ENCODE measurements at places on chromosomes 11 and 22.

DNA sequence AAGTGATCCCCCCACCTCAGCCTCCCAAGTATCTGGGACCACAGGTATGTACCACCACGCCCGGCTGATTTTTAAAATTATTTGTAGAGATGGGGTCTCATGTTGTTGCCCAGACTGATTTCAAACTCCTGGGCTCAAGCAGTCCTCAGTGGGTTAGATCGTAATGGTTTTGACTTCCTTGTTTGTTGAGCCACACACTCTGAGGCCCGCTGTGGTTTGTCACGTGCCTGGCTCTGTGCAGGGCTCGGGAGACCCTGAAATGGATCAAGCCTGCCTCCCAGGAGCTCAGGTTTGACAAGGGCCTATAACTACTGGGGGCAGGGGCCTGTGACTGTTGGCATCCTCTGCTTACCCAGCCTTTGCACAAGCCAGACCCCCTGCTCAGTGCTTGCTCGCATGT is 68.1 kb downstream of the MPPED1 start:
- no peak for DNase-seq

GRCh38 chr22:47304191-47304831 is 541.9 kb downstream of the TBC1D22A start:
- no peak for DNase-seq

DNA sequence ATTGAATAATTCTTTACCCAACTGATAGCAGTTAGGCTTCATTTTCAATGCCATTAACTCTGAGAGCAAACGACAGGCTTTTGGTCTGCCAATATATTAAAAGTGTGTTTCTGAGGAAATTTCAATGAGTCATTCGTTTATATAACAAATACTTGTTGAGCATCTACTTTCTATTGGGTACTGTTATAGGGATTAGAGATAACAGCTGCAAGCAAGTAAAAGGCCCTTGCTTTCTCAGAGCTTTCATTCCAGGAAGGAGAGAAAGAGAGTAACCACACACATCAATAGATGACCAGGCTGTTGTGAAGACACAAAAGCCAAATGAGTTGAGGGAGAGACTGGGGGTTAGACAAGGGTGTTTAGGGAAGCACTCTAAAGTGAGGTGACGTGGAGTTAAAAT is 35.7 kb downstream of the CD44 start:
- no peak for DNase-seq

- DNase-seq, result no peak
Observed at GRCh38 chr11:26245046-26245445, 86.9 kb upstream of the ANO3 start.

DNA sequence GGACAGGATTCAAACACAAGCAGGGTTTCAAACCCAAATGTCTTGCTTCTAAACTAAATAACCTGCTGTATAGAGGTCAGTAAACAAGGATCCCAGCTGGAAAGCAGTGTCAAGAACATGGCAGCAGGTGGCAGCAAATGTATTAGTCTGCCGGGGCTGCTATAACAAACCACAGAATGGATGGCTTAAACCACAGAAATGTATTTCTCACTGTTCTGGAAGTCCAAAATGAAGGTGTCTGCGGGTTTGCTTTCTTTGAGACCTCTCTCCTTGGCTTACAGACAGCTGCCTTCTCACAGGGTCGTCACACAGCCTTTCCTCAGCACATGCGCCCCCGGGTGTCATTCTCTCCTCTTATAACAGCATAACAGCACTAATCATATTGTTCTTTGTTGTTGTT is 65.1 kb upstream of the LRRC55 start:
- no peak for DNase-seq

DNA sequence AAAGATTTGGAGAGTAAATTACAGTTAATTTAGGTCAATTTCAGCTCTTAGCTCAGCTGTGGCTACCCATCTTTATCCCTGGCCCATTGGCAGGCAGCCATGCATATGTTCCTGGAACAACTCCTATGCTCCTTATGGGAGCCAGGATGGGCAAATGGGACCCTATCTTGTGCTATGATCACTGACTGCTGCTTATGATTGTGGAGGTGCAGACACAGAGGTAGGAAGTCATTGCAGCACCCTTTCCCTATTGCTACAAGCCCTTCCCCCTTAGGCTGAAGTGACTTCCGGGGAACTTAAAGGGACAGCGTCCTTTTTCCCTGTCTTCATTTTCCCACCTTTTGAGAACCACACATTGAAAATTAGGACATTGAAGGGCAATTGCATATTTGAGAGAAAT is 112.7 kb downstream of the FCHSD2 start:
- no peak for DNase-seq

DNA sequence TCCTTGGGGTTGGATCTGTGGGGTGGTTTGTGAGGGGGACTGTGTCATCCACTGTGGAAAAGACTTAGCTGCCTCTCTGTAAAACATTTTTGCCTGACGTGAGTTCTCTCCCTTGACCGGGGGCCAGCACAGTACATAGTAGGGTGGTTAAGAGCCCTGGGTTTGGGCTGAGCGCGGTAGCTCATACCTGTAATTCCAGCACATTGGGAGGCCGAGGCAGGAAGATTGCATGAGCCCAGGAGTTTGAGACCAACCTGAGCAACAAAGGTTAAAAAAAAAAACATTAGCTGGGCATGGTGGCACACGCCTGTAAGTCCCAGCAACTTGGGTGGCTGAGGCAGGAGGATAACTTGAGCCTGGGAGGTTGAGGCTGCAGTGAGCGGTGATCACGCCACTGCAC is 74.7 kb upstream of the WNT7B start:
- DNase-seq, result no peak

GRCh38 chr11:62555464-62556107 is 9.0 kb upstream of the AHNAK start:
- no peak for DNase-seq

DNA sequence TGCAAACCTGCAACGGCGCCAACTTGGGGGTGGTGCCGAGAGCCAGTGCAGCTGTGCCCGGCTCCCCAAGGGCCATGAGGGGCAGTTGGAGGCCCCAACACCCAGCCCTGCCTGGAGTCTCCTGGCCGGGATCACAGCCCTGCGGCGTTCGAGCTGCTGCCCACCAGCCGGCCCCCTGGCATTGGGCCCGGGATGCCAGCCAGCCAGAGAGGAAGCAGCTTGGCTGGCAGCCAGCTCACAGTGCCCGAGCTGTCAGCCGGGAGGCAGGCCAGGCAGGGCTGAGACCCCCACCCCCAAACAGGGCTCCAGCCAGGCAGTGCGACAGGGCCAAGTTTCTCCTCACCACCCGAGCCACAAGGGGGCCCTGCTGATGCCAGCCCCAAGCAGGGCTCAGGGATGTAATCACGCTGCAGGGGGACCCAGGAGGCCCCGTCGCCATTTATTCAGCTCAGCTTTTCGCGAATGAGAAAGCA is 26.0 kb upstream of the TCF20 start:
- peak; percentile 70 for DNase-seq

- DNase-seq, result no peak
Observed at GRCh38 chr11:15888556-15889345, 467.6 kb downstream of the SOX6 start.

GRCh38 chr11:97445561-97445960 is 1055.7 kb downstream of the JRKL start:
- DNase-seq, result no peak

DNA sequence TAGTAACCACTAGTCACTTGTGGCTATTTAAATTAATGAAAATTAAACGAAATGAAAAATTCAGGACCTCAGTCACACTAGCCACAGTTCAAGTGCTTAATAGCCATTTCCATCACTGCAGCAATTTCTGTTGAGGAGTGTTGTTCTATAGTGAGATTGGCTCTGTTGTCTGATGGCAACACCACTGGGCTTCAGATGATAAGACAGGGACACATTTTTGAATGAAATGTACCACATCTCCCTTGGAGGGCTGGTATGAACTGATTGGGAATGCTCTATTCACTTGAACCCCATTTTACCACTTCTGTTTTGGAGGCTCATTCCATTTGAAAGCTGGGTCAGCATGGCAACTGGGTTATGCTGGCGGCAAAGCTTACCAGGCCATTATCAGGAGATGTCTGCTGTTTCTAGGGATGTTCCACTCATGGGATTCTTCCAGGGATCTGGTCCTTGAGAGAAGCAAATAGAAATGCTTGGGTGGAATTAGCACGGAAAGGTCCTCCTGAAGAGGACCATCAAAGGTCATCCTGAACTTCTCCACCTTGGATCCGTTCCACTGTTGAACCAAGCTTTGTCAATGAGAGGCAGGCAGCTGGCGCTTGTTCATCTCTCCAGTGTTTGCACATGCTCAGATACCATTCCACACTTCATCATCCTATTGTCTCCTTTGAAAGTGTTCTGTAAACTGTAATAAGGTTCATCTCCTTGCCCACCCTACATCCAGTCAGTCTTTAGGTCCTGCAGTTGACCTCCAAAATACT is 7.6 kb downstream of the AMOTL1 start:
- DNase-seq, result no peak

DNA sequence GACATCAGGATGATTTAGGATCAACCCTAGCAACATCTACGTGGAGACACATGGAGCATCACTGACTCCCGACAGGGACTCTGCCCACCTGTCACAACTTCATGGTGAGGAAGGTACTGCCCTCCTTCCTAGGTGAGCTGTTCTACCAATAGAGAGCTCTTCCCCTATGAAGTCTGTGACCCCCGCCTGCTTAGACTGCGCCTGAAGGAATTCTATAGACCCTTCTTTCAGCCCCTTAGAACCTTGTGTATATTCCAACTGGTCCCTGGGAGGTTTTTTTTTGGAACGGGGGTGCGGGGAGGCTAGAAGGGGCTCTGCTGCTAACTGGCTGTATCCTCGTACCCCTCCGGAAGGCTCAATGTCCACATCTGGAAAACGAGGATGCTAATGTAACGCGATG is 566 bp downstream of the INTS4 start:
- no peak for DNase-seq

DNA sequence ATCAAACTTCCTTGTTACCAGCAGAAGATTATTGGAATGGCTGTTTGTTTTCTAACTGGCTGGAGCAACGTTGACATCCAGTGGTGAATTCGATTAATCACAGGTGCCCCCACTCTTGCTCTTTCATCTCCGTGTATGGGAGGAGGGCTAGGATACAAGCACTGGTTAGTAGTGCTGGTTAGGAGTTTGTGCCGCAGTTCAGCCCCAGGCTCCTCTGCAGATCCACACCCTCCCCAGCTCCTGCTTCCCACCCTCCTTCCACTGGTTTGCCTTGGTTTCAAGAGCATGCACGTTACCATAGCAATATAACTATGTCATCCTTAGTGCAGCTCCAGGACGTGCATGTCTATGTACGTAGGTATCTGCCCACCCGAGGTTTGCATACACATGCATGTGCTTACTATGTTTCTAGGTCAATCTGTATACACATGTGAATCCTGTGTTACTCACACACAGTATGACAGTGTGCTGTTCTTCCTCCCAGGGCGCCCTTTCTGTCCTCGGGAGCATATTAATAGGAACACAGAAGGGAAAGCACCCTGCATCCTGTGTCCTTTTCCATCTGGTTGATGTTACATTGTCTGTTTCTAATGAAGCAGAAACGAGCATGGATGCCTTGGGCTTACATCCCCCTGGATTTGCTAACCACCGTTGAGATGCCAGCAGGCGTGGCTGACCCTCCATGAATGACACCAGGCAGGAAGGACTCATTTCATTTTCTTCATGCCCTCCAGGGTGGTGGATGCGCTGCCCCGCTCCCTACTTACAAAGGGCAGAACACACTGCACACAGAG is 539.3 kb downstream of the OPCML start:
- DNase-seq, result no peak

- no peak for DNase-seq
Observed at GRCh38 chr11:5237420-5237819, 3.1 kb upstream of the HBD start.

DNA sequence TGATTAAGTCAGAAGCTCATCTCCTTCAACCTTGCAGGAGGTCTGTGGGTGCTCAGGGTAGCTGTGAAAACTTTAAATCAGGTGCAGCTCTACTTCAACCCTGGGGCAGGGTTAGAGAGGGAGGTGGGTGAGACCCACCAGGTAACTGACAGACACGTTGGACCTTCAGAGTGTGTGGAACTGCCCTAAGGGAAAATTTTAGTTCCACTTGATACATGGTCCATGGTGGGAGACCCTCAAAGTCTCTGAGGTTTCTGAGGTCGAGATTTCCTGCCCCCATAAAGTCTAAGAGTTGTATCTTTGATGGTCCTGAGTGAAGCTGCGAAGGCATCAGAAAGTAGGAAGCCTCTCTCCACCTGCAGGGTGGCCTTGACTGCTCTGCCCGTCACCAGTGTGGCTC is 23.9 kb upstream of the NNMT start:
- DNase-seq, result no peak

DNA sequence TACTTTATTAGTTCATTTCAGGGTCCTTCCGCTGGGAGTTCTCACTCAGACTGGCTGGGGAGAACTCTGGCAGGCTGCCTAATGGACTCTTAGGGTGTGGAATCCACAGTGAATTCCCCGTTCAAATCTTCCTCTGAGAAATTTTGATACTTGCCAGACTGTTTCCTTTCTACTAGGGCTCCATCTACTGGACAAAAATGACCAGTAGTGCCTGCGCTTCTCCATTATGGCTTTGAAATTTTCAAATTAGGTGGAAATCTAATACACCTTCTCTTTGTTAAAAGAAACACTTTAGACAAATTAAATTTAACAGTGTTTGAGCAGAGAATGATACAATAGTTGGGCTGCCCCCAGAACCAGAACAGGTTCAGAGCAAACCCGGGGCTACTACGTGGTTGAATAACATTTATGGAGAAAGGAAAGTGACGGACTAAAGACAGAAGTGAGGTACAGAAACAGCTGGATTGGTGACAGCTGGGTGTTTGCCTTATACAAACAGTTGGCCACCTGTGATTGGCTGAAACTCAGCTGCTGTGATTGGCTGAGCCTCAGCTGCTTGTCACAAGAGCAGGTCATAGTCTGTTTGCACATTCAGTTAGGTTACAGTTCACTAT is 52.9 kb upstream of the FDX1 start:
- DNase-seq, result peak; percentile 8

DNA sequence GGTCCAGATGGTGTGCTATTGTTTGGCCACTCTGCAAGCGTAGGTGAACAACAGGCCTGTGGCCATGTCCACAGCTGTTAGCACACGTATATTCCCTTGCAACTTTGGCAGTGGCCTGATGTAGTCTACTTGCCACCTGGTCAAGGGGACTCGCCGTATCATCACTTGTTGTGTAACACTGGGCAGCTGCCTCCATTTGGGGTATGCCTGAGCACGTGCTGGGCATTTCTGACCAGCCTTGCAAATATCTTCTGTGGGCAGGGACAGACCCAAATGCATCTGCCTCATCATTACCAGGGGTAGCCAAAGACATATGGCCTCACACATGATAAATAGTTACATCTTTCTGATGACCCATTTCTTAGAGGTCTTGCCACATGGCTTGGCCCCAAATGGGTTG is 434.2 kb downstream of the DYNC2H1 start:
- no peak for DNase-seq

- no peak for DNase-seq
Observed at GRCh38 chr11:78281511-78281910, 92.8 kb downstream of the USP35 start.
